ENCODE measurements at places on chromosomes 6 and 20. TPM values are rescaled to one million over a fixed set of nuclear protein-coding genes. Genes with fewer than 3 reads are reported as not detected.

The PAK5 gene
- total RNA-seq = 0.05 TPM

The SIRPD gene
- total RNA-seq = not detected

The JPH2 gene
- 0.10 TPM for total RNA-seq

The NPEPL1 gene
- 11.4 TPM for total RNA-seq

The RRAGD gene
- 13.5 TPM for total RNA-seq

The OGFRL1 gene
- 2.6 TPM for total RNA-seq

The DCBLD1 gene
- 10.9 TPM for total RNA-seq

The SLC52A3 gene
- total RNA-seq = 0.62 TPM

The YIPF3 gene
- total RNA-seq = 58.9 TPM

- no peak for DNase-seq
Measured at GRCh38 chr20:57062696-57063270, 203.7 kb downstream of the BMP7 start.

DNA sequence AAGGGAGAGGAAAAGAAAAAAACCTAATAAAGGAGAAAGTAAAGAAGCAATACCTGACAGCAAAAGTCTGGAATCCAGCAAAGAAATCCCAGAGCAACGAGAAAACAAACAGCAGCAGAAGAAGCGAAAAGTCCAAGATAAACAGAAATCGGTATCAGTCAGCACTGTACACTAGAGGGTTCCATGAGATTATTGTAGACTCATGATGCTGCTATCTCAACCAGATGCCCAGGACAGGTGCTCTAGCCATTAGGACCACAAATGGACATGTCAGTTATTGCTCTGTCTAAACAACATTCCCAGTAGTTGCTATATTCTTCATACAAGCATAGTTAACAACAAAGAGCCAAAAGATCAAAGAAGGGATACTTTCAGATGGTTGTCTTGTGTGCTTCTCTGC is 70.8 kb upstream of the RNF146 start:
- DNase-seq = no peak

- DNase-seq = no peak
Measured at GRCh38 chr6:119818876-119819275, 469.3 kb upstream of the MAN1A1 start.

DNA sequence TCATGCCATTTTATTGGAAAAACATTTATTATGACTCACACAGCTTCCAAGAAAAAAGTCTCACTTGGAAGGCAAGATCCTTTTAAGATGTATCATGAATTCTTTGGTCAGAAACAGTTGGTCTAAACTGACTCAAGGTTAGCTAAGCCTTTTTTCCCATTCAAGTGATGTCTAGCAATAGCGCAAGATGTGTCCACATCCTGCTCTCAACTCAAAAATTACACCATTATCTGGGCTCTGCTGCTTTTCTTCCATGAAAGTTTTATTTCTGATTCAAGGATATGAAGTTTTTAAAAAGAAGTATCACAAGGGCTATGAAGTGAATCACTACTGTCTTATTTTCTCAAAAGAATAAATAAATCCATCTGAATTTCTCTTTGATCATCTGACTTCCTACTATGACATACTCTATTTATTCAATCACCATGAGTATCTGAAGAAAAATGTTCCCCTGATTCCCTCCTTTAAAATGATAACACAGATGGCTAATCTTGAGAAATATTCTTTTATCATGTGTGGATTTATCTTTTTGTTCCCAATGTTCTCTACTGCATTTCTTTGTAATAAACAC is 139.2 kb downstream of the AHI1 start:
- DNase-seq = no peak

- no peak for DNase-seq
Measured at GRCh38 chr6:110256366-110256765, 76.1 kb downstream of the CDC40 start.

GRCh38 chr6:12208190-12208589 is 82.0 kb upstream of the EDN1 start:
- DNase-seq = no peak

- DNase-seq = no peak
Measured at GRCh38 chr20:25204550-25205276, 9.2 kb downstream of the ENTPD6 start.

DNA sequence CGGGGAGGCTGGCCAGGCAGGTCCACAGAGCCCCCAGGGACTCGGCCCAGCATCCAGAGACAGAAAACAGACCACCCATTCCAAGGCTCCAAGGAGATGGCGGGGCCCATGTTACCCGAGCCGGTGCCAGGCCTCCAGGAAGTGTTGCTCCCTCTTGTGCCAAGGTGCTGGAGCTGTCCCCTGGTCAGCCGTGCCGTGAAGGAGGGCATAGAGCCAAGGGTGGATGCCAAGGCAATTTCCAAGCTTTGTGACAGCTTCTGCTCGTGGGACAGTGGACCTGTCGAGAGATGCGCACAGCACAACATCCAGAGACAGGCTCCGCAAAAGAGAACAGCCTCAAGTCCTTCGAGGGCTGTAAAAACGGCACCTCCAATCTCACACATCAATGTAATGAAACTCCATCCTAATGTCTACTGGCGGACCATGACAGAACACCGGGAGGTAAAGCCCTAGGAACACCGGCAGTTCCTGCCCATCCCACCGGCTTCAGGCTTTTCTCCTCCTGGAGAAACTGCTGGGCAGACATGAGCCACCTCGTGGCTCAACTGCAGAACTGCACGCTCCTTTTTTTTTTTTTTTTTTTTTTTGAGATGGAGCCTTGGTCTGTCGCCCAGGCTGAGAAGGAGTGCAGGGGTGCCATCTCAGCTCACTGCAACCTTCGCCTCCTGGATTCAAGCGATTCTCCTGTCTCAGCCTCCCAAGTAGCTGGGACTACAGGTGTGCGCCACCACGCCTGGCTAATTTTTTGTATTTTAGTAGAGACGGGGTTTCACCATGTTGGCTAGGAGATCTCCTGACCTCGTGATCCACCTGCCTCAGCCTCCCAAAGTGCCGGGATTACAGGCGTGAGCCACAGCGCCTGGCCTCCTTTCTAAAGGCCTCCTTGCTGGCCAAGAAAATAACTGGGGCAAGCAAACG is 30.9 kb upstream of the AVP start:
- DNase-seq = no peak

- DNase-seq = no peak
Measured at GRCh38 chr20:20697325-20697845, 15.1 kb downstream of the RALGAPA2 start.

DNA sequence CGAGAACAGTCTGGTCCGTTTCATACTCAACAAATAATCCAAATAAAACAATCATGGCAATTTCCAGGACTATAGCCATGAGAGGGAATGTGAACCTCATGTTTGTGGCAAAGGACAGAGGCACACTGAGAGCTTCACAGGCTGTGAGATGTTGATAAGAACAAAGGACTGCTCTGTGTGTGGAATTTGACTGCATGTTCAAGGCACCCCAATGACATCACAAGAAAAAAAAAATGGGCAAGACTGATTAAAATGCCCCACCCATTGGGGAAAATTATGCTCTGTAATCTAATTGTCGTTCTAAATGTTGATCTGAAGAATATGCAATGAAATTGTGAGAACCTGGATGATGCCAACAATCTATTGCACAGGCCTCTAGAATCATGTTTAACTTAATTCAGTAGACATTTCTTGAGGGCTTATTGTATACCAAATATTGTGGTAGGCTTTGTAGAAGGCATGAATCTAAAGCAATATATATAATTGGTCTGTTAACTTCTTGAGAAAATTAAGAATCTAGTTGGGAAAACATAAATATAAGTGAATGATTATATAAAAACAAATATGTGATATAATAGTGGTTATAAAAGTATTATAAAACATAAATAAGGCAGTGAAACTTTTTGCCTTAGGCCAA is at the start of gene RHAG:
Gene RHAG, minus strand, starts transcription at position 127 of the 637 bp plus-strand sequence. Its CDS starts 27 bp downstream, at position 100.
- no peak for DNase-seq

GRCh38 chr20:1332749-1333300 is 3.9 kb upstream of the SDCBP2 start:
- DNase-seq = no peak

- no peak for DNase-seq
Measured at GRCh38 chr6:31717499-31718222, 2.5 kb downstream of the LY6G6D start.

DNA sequence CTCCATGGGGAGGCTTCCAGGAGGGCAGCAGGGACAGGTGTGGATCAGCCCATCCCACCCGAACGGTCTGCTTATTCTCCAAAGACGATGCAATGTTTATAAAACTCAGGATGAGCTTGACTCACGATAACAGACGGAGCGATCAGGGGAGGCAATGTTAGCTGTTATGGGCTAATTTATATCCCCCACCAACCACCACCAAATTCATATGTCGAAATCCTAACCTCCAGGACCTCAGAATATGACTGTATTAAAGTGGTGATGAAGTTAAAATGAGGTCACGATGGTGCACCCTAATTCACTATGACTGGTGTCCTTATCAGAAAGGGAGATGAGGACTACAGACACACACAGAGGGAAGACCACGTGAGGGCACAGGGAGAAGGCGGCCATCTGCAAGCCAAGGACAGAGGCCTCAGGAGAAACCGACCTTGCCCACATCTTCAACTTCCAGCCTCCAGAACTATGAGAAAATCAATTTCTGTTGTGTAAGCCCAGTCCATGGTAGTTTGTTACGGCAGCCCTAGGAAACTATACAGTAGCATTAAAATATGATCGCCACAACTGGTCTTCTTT is 7.0 kb downstream of the ADTRP start:
- no peak for DNase-seq

DNA sequence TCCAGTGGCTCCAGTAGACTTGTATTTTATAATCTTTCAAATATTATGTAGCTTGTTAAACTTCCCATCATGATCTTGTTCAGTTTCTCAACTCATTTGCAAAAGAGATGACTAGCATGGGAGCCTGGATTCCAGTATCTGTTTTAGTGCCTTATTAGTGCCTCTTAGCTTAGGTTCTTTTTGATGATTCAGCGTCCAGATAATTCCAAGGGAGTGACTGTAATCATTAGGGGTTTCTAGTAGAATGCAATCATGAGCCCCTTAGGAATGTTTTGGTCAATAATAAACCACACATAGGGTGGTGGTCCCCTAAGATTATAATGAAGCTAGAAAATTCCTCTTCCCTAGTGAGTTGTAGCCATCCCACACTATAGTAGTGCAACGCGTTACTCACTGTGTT is 7.0 kb downstream of the CD2AP start:
- DNase-seq = no peak
